Cardiac septum (tissue), 1 donor: ENCODE measurements at places on chromosomes 1 and 21. TPM values are rescaled to one million over a fixed set of nuclear protein-coding genes. Genes with fewer than 3 reads are reported as not detected.

Gene ADAM30
- total RNA-seq: 0.11 TPM

- no peak for DNase-seq
Measured at GRCh38 chr1:79469139-79469538, 462.6 kb upstream of the ADGRL4 start.

DNA sequence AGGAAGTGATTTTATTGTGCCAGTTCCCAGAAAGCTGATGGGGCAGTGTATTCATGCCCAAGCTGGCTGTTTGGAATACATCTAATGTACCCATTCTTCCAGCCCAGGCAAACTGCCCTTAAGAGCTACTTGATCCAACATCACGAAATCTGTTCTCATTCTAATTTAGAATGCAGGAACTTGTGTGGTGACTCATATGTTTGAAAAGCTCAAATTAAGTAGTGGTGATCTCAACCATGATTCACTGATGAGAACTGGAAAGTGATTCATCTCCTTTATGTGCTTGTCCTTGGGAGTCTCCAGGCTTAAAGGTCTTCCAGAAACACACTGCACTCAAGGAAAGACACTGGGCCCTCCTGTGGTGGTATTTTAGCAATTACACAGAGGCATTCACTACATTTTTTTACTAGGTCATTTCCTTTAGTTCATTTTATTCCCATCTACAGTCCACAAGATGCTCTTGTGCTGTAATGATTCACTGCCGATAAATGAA is 65.4 kb downstream of the RPE65 start:
- DNase-seq: no peak

DNA sequence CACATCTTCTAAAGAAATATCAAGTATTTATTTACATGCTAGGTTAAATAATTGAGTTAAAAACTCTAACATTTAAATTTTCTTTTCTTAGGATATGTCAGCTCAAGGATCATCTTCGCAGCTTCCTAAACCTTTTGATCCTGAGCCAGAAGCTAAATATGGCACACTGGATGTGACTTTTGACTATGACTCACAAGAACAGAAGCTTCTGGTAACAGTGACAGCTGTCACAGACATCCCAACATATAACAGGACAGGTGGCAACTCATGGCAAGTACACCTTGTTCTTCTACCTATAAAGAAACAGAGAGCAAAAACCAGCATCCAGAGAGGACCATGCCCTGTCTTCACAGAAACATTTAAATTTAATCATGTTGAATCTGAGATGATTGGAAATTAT is 132.7 kb upstream of the SERTAD4 start:
- DNase-seq: no peak

- DNase-seq: no peak
Measured at GRCh38 chr1:85911742-85912141, 203.5 kb upstream of the ZNHIT6 start.

- DNase-seq: no peak
Measured at GRCh38 chr1:22329148-22329515, 122.5 kb upstream of the ZBTB40 start.
